ENCODE measurements at places on chromosomes 7 and 10.

- no peak for DNase-seq
Measured at GRCh38 chr7:2521952-2522591, 2.5 kb downstream of the LFNG start.

- DNase-seq, result no peak
Measured at GRCh38 chr10:70804421-70804808, 11.3 kb upstream of the SGPL1 start.

DNA sequence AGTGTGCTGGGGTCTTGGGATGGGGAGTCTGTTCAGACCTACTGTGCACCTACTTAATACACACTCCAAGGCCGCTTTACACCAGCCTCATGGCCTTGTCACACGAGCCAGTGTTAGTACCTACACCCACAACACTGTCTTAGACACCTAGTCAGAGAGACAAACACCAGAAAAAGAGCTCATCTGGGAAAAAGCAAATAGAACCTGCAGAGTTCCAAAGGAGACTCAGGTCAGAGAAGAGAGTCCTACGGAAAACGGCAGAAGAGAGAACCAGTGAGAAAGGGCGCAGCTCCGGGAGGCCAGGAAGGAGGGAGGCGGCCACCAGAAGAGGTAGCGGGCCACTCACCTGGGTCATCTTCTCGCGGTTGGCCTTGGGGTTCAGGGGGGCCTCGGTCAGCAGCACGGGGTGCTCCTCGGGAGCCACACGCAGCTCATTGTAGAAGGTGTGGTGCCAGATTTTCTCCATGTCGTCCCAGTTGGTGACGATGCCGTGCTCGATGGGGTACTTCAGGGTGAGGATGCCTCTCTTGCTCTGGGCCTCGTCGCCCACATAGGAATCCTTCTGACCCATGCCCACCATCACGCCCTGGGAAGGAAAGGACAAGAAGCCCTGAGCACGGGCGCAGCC lies 105.3 kb upstream of the TNRC18 start:
- no peak for DNase-seq

- DNase-seq, result no peak
Measured at GRCh38 chr7:117427258-117427701, at the start of gene ASZ1. Gene ASZ1, minus strand, starts transcription at chr7:117427493. Its CDS starts 33 bp downstream, at chr7:117427460.

DNA sequence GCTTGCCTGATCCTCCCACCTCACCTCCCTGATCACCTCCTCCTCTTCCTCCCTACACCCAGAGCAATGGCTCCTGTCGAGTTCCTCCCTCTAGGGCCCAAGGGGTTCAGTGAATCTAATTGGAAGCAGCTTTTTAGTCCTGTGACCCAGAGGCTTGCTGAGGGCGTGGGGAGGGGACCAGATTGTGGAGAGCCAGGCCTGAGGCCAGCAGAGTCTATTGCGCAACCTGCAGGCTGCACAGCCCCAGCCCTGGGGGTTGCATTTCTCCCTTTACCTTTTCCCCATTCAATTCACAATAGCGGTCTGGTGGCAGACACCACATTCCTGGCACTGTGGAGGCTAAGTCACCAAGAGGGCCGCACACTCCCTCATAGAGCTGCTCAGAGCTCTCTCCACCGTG lies 32.5 kb downstream of the GHRHR start:
- no peak for DNase-seq

DNA sequence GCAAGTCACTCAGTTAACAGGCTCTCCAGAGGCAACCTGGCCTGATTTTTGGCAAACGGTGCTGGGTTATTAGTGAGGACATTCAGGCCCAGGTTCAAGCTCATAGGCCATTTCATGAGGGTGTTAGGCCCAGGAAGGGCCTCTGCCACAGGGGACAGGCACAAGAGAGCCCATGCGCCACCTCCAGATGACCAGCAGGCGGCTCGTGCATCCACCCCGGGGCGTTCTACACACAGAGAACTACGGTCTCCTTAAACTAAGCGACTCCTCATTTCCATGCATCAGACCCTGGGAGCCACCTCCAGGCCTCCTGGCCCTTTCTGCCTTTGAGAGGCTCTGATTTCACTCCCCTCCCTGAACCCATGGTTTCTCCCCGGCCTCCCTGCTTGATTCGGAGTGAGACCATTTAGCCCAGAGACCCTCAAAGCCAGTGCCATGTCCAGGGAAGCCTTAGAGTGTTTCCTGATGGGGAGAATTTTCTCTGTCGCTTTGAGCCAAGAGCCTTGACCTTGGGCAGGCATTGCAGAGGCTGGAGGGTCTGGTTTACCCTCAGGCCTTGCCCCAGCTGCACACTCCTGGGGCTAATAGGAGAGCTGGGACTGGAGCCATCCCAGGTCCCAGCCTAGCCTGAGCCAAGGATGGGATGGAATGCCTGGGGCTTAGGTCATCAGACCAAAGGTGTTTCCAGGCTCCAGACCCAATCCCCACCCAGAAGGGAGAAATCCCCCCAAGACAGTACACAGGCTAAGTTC lies 188.0 kb downstream of the GRID1 start:
- DNase-seq, result peak; percentile 67

GRCh38 chr7:128003787-128004186 lies 27.4 kb downstream of the LRRC4 start:
- DNase-seq, result no peak

DNA sequence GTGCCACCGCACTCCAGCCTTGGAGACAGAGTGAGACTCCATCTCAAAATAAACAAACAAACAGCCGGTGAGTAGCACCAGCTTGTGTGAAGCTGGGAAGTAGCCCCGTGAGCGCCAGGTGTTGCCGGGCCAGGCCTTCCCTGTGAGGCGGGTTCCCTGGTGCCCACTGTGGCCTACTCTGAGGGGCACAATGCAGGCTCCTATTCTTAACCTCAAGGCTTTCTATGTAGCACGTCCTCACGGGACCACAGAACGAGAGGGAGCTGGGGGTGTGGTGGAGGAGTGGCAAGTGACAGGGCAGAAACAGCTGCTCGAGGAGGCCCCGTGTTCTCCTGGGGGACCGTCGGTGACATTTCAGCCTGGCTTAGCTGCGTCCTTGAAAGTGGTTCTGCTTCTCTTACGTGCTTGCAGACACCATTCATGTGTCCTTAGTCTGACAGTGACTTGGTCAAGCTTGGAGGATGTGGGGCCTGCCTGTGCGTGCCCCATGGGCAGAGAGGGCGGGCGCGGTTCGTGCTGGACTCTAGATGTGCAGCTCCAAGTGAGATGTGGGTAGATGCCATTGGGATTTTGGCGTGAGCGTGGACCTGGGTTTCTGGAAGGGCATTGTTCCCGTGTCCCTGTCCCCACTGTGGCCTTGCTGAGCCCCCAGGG lies 116.6 kb downstream of the NKX6-2 start:
- no peak for DNase-seq

DNA sequence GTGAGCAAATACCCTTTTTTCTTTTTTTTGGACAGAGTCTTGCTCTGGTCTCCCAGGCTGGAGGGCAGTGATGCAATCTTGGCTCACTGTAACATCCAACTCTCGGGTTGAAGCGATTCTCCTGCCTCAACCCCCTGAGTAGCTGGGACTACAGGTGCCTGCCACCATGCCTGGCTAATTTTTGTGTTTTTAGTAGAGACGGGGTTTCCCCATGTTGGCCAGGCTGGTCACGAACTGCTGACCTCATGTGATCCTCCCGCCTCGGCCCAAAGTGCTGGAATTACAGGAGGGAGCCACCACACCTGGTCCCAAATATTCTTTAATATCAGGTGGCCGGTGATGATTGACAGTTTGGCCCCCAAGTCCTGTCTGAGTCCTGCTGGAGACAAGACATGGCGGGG lies 6.6 kb downstream of the LAT2 start:
- no peak for DNase-seq

DNA sequence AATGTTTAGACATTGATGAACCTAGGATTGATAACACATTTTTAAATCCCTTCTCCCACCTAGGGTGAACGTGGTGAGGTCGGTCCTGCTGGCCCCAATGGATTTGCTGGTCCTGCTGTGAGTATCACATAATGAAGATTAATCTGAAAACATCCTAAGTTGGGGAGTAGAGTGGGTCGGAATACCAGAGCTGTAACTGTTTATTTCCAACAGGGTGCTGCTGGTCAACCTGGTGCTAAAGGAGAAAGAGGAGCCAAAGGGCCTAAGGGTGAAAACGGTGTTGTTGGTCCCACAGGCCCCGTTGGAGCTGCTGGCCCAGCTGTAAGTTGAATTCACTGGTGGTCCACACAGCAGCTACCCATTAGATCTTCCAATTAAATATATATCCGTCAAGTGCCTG lies 25.6 kb downstream of the COL1A2 start:
- no peak for DNase-seq

Measured in HEK293T (cell line).